ENCODE measurements at places on chromosomes 7 and 10.
A peak's percentile ranks its signal among the peaks of the same experiment; 100 is the strongest.

DNA sequence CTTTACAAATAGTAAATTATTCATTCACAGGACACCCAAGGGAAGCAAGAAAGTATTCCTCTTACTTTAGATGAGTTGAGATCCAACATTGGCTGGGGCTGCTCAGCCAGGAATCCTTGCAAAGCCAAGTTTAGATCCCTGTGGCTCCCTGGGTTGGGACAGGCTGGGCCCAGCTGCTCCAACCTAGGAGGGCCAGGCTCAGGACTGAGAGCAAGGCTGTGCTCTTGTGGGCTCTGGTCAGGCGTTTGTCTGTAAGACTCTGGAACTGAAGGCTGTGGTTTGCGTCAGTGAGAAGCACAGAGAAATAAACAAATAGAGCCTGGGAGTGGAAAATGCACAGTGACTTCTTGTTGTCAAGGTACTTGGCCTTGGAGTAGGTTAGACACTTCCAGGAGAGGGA lies 53.2 kb upstream of the TMEM273 start:
- DNase-seq, result no peak

- DNase-seq, result no peak
These were observed 748.4 kb upstream of the PHF14 start for GRCh38 chr7:10225275-10225674.

DNA sequence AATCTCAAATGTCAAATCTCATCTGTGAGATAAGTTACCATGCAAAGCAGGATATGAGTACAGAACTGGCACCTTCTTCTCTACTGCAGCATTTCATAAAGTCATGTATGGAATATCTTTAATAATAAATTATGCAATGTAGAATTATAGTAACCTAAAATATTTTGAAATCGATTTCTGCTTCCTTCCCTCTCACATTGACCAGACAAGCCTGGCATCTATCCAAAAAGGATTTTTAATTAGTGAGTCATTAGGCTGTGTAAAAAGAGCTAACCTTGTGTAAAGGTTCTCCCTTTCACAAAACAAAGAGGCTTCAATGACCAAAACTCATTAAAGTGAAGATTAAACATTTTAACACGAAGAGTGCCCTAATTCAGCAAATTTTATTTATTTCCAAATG lies 48.8 kb upstream of the EXOC6 start:
- DNase-seq, result no peak

GRCh38 chr7:18496341-18496700 lies 772 bp downstream of the HDAC9 start:
- no peak for DNase-seq

GRCh38 chr10:125087191-125087896 lies 73.0 kb downstream of the CTBP2 start:
- no peak for DNase-seq

DNA sequence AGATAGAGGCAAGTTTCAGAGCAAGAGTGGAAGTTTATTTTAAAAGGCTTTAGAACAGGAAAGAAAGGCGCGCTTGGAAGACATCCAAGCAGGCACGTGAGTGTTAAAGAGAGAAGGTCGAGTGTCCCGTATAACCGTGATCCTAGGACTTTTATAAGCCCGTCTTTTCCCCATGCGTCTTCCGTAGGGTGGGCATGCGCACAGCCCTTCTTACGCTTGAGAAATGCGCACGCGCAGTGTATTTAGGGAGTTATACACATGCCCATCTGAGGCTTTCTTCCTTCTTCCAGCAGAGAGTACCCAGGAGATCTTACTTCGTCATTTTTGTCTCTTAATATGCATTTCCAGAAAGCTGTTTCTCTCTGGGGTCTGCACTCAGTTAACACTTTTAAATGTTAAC lies 52.4 kb downstream of the CALD1 start:
- no peak for DNase-seq

DNA sequence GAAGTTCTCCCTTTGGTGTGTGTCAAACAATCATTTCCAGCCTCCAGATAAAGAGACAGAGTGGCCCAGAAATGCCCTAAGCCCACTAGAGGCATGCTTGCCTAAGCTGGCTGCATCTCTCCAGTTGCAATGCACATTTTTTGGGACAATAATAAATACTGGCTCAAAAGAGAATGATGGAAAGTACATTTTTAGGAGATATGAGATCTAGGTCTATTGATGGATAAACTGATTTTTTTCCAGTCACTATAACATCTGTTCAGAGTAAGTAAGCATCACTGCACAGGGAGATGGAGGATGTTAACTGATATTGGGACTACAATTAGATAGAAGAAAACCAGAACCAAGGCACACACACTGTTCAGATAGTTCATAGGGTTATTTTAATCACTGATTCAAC lies 553.0 kb downstream of the GRM8 start:
- DNase-seq, result no peak

DNA sequence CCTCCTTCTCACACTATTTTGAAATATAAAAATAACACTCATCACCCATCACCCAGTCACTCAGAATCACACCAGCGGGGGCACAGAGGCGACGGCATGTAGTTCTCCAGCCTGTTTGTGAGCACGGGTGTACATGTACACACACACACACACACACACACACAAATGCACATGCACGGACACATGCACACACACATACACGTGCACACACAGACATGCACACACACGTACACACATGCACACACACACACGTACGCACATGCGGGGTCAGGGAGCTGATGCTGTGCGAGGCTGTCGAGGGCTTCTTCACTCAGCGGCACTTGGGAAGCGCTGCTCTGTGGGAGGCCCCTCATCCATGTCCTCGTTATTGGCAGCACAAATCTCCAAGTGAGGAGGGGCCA lies 178.8 kb downstream of the ELFN1 start:
- no peak for DNase-seq

DNA sequence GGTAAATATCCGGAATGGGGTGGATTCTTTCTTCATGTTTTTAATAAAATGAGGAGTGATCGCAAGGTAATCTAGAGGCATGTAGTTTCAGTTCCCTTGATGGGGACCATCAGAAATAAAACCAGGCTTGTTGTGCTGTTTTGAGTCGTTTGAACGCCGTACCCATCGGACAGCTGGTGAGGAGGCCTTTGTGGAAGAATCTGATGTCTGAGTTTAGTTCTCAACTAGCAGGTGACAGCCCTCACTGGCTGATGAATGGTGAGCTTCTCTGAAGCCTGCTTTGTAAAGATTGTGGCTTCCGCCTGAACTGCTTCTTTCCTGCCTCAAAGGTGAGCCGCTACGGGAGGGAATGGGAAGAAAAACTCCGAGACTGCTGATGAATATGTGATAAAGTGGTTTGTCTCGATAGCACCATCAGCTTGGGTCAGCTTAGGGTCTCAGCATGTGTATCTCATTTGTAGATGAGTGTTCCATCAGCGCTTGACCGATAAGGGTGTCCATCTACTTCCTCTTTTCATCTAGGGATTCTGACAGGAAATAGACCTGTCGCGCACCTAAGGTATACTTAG lies 977 bp downstream of the TMEM248 start:
- DNase-seq, result peak; percentile 3

GRCh38 chr7:7884855-7885254 lies 83.7 kb upstream of the GLCCI1 start:
- no peak for DNase-seq

GRCh38 chr7:37971491-37971890 lies 51.1 kb downstream of the EPDR1 start:
- DNase-seq, result no peak

- no peak for DNase-seq
These were observed 10.5 kb downstream of the ADAM22 start for GRCh38 chr7:87944547-87944946.
